ENCODE measurements at places on chromosomes 1 and 21.

- no peak for DNase-seq
These were observed 17.7 kb downstream of the FCRL3 start for GRCh38 chr1:157682710-157683437.

DNA sequence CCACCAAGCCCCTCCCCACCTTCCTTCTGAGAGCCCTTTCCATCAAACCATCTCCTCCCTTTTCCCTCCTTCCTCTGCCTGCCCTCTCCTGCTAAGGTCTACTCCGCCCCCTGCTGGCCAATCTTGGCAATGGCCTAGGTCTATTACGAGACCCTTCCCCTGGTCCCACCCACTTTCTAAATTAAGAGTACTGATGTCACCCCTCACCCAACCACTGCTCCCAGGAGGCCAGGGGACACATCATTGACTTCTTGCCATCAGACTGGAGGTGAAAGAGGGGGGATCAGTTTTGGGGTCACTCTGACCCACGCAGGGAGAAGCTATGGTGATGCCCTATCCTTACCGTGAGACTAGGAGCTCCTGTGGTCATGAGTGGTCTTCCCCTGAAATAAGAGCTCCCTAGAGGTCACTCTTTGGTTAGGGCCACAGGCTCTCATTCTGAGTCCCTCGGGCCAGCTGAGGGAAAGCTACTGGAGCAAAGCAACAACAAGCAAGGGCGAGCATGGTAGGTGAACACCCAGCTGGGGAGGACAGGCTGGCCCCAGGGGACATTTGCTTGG, 34.6 kb upstream of the S100A7 start:
- DNase-seq, result no peak

DNA sequence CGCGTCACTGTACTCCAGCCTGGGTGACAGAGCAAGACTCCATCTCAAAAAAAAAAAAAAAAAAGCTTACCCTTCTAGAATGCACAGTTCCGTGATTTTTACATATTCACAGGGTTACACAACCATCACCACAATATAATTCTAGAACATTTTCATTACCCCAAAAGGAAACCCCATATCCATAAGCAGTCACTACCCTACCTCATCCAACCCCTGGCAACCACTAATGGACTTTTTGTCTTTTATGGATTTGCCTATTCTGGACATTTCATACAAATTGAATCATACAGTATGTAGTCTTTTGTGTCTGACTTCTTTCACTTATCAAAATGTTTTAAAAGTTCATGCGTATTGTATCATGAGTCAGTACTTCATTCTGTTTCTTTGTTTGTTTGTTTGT, 22.8 kb downstream of the SYF2 start:
- no peak for DNase-seq

GRCh38 chr1:99980928-99981327, 11.1 kb downstream of the SLC35A3 start:
- DNase-seq, result no peak
